Activated CD4-positive, CD25-positive, alpha-beta regulatory T cell treated with anti-CD3 and anti-CD28 coated beads, Interleukin-2, amount 50 U/mL, for 16 hours (primary cell): ENCODE measurements at places on chromosomes 12 and 14.
A peak's percentile ranks its signal among the peaks of the same experiment; 100 is the strongest.

DNA sequence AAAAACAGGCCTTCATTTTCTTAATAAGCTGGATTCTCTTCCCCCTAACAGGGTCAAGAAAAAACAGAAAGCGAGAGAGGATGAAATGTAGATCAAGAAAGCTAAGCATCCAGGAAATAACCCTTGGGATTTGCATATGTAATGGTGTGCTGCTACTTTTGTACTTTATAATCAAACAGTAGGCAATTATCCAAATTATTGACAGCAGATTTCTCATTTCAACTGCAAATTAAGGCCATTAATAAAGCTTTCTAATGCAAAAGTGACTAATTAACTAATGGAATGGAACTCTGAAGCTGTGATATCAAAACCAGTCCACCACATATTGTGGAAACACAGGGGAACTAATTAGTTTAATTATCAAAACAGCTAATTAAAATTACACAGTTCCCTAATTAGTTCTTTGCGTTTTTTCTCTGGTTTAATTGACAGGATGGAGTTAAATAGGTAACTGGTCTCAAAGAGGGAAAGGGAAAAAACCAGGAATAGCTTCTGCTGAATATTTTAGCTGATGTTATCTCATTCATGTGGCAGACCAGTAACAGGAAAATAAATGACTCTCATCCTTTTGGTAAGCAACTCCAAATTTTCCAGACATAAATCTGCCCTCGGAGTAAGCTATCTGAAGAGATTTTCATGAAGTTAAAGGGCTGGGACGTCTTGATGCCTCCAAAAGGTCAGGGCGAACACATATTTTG is 182.7 kb upstream of the LMO3 start:
- DNase-seq, result no peak

DNA sequence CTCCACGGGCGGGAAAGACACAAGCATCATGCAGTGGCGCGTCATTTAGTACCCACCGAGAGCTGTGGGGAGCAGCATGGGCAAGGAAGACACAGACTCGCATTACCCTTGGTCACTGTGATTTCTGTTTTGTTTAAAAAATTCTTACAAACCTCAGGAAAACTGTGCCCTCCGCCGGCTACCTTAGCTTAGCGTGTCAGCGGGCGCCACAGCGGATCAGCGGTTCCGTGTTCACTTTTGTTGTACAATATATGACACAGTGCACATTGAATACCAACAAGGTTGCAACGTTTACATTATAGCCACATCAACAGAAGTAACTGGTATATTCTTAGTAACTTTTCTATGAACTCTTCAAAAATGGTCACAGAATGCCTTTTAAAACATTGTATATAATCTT is 125.2 kb upstream of the EVL start:
- no peak for DNase-seq

DNA sequence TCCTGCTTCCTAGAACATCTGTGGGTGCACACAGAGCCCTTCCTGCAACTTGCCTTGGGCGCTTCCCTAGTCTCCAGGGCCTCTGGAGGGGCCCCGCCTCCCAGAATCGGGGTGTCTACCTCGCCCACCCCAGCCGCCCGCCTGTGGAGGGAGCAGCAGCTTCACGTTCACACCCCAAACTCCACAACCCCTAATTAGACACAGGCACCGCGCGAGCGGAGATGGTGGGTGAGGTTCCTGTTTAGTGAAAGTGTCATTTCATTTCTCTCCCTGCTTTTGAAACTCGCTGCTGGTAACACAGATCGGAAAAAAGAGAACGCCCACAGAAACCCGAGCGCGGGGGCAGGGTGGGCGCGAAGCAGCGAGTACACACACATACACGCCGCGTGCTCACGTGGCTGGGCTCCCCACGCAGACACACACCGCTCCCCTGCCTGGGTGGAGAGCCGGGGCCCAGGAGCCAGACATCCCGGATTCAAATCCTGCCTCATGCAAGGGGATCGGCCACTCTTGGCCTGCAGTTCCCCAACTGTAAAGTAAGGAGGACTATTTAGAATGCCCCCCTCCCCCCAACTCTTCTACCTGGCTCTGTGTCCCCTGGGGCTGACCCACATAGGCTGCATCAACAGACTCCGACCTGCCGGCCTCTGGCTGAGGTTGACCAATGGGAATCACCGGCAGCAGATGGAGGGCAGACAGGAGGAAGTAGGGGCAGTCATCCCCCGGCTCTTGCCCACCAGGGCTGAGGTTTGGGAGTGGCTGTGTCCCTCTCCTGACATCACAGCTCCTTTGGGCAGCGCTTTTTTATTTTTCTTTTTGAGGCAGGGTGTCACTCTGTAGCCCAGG is 79.2 kb upstream of the NCOR2 start:
- DNase-seq, result peak; percentile 7

DNA sequence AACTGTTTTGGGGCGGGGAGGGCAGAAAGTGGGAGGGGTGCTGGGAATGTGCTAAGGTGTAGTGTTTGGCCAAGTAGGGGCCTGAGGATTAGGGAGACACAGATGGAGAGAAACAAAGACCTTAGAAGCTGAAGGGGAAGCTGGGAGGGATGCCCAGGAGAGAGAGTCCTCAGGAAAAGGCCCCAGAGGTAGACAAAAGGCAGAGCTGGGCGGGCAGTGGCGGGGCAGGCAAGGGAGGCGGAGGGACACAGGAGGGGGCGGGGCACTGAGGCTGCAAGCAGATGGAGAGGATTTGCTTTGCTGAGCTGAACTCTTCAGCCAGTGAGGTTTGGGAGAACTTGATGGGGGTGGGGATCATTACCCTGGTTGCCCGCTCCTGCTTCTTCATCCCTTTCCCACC is 2.8 kb downstream of the PTMS start:
- no peak for DNase-seq

GRCh38 chr14:99544991-99545390 is 59.0 kb downstream of the CCDC85C start:
- DNase-seq, result no peak

GRCh38 chr14:75904311-75904710 is 77.5 kb downstream of the TGFB3 start:
- no peak for DNase-seq

DNA sequence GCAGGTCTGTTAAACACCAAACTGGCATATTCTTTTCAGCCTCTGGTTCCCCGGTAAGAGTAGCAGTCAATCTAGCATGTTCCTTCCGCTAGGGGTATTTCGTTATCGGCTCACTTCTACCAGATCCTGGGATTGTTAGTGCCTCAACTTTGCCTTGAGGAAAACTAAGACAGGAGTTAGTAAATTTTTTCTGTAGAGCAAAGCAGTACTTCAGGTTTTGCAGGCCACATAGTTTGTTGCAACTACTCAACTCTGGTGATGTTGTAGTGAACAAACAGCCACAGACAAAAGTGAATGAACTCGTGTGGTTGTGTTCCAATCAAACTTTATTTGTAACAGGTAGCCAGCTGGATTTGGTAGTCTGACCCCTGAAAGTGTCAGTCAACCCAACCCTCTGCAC is 6.3 kb upstream of the CDH24 start:
- no peak for DNase-seq

DNA sequence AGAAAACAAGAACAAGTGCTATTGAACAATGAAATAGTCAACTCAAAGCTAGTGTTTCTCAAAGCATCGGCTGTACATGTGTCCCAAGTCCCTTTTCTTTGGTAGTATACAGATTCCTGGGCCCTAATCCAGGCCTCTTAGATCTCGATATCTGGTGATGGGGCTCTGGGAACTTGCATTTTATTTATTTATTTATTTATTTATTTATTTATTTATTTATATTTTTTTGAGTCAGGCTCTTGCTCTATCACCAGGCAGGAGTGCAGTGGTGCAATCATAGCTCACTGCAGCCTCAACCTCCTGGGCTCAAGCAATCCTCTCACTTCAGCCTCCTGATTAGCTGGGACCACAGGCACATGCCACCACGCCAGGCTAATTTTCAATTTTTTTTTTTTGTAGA is 17.1 kb downstream of the SYNDIG1L start:
- DNase-seq, result no peak

- no peak for DNase-seq
Observed at GRCh38 chr12:113974006-113974405, 7.9 kb upstream of the RBM19 start.

DNA sequence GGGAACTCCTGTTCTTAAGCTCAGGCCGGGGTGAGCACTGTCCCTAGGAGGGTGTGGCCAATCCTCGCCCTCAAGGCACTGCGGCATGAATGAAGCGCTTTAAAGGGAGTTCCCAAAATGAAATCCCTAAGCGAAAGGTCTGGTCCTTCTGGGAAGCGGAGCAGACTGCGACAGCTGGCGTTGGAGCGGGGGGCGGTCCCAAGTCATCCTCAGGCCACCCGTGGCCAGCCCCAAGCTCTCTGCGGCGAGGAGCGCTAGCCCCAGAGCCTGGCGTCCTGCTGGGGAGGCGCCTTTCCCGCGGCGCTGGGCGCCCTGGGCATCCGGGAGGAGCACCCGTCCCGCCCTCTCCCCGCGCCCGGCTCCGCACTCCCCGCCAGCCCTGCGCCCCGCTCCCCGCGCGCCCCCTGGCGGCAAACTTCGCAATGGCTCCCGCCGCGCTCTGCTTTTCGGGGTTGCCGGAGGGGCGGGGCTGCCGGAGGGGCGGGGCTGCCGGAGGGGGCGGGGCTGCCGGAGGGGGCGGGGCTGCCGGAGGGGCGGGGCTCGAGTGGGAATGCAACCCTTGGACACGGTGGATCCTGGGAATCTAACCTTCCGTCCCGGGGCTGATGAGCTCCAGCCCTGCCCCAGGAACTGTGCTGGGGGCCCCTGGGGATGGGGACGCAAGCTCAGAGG is 25.4 kb downstream of the ZBTB42 start:
- peak; percentile 94 for DNase-seq

DNA sequence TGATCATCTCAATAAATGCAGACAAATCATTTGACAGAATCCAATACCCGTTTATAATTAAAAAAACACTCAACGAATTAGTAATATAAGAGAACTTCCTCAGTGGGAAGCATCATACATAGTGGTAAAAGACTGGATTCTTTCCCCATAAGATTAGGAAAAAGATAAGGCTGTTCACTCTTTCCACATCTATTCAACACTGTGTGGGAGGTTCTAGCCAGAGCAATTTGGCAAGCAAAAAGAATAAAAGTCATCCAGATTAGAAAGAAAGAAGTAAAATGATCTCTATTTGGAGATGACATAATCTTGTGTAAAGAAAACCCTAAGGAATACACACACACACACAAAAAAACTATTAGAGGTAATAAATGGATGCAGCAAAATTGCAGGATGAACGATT is 38.4 kb downstream of the YEATS4 start:
- DNase-seq, result no peak

GRCh38 chr14:64947710-64948611 is 5.4 kb upstream of the GPX2 start:
- DNase-seq, result no peak

DNA sequence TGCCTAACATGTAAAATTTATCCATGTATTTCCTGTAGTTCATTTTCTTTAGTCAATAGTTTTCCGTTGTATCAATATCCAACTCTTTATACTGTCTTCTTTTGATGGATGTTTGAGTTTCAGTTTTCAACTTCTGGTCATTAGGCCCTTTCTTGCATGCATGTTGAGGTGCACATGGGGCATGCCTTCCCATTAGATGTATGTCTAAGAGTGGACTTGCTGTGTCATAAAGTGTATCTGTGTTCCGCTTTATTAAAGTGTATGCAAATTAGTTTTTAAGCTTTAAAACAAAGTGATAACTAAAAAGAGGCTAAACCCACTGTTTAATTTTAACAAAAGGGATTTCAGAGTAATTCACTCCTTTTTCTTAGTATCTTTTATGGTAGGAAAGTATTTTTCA is 441.1 kb downstream of the PCNX1 start:
- no peak for DNase-seq

DNA sequence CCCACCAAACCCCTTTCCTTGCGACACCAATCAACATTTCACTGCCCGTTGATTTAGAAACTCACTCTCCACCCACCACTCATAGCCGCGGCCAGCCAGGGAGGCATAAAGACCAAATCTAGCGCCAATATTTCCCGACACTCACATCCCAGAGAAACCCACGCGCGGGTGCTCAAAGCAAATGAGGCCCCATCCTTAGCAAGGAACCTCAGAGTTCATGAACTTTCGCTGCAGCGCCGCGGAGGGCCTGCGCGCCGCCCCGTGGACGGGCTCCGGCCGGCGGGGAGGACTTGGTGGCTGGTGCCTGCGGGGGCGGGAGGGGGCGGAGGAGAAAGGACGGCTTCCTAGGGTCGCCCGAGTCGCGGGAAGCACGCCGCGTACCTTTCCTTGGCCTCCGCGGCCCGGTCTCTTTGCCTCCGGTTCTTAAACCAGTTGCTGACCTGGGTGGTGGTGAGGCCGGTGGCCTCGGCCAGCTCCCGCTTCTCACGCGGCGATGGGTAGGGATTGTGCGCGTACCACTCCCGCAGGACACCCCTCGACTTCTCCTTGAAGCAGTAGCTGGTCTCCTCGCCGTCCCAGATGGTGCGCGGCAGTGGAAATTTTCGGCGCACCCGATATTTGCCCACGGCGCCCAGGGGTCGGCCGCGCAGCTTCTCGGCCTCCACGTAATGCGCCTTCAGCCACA is 886 bp downstream of the SIX1 start:
- no peak for DNase-seq

GRCh38 chr12:82866946-82867345 is 180.2 kb downstream of the TMTC2 start:
- no peak for DNase-seq

DNA sequence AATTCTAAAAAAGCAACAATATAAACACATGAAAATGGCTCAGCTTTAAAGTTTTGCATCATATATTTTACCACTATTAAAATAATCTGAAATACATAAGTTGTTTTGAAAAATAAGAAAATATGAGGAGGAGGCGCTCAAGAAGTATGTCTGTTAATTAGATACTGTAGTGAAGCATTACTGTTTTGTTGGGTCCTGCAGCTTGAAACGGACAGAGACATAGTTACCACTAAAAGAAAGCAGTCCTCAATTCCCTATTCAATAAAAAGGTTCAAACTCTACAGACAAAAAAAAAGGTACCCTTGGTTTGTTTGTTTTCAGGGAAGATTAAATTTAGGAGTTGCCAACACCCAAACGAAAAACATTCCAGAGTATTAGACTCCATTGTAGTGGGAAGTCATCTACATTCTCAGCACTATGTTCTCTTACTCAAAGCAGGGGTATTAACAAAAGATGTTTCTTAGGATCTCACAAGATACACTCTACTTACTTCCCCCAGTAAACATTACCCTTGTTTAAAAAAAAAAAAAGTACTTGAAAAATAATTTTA is 3.0 kb downstream of the PAWR start:
- DNase-seq, result no peak

GRCh38 chr12:2266666-2267620 is 214.2 kb downstream of the CACNA1C start:
- no peak for DNase-seq
